ENCODE measurements at places on chromosomes 11 and 22.

DNA sequence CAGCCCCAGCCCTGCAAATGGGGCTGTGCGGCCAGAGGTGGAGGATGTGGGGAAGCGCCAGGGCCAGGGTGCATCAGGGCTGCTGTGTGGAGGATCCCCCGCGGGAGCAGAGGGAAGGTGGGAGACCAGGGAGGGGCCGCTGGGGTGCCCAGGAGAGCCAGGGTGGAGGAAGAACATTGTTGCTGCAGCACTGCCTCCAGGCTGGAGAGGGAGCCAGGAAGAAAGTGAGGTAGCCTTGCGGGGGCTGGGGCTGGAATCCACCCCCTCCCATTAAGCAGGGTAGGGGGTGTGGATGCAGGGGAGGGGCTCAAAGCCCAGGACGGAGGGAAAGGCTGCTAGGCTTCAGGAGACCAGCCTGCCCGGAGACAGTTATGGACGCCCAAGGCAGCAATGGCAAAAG lies 15.0 kb downstream of the CABP7 start:
- DNase-seq, result no peak

- DNase-seq, result no peak
These were observed 74.9 kb downstream of the MORC2 start for GRCh38 chr22:30893434-30894370.

- DNase-seq, result no peak
These were observed 27.3 kb downstream of the INCENP start for GRCh38 chr11:62150887-62151736.

GRCh38 chr22:43636086-43636485 lies 176.0 kb downstream of the EFCAB6 start:
- DNase-seq, result no peak

- no peak for DNase-seq
These were observed 76.5 kb downstream of the C11orf91 start for GRCh38 chr11:33624083-33624482.

DNA sequence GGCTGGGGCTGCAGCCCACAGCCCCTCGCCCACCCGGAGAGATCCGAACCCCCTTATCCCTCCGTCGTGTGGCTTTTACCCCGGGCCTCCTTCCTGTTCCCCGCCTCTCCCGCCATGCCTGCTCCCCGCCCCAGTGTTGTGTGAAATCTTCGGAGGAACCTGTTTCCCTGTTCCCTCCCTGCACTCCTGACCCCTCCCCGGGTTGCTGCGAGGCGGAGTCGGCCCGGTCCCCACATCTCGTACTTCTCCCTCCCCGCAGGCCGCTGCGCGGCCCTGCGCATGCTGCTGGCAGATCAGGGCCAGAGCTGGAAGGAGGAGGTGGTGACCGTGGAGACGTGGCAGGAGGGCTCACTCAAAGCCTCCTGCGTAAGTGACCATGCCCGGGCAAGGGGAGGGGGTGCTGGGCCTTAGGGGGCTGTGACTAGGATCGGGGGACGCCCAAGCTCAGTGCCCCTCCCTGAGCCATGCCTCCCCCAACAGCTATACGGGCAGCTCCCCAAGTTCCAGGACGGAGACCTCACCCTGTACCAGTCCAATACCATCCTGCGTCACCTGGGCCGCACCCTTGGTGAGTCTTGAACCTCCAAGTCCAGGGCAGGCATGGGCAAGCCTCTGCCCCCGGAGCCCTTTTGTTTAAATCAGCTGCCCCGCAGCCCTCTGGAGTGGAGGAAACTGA lies 731 bp downstream of the GSTP1 start:
- peak; percentile 69 for DNase-seq

GRCh38 chr22:50251477-50252081 lies 514 bp upstream of the HDAC10 start:
- no peak for DNase-seq

- no peak for DNase-seq
These were observed 3.3 kb upstream of the MMP10 start for GRCh38 chr11:102783720-102784119.

DNA sequence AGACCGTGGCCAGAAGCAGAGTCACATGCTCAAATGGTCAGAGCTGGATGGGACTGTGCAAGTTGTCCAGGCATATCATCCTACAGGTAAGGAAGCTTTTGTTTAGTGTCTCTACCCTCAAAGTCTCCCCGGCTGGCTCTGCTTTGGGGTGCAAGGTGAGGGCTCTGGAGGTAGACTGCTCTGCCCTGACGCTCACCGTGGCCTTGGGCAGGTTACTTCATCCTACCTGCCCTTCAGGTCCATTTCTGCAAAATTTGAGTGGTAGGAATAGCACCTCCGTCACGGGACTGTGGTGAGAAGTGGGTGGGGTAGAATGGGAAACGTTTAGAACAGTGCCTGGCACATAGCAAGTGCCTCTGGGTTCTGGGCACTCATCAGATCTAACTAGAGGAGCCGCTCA lies 42.2 kb downstream of the NAT10 start:
- no peak for DNase-seq

DNA sequence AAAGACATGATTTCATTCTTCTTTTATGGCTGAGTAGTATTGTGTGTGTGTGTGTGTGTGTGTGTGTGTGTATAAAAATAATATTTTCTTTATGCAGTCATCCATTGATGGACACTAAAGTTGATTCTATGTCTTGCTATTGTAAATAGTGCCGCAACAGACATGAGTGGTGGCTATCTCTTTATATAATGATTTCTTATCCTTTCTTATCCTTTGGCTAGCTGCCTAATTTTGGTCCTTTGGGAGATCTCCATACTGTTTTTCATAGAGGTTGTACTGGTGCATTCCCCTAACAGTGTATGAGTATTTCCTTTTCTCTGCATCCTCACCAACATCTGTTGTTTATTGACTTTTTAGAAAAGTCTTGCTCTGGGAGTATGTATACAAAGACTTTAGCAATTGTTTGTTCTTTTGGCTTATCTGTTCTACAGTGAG lies 107.0 kb downstream of the STIM1 start:
- DNase-seq, result no peak

GRCh38 chr11:110323786-110324185 lies 27.4 kb upstream of the RDX start:
- no peak for DNase-seq

DNA sequence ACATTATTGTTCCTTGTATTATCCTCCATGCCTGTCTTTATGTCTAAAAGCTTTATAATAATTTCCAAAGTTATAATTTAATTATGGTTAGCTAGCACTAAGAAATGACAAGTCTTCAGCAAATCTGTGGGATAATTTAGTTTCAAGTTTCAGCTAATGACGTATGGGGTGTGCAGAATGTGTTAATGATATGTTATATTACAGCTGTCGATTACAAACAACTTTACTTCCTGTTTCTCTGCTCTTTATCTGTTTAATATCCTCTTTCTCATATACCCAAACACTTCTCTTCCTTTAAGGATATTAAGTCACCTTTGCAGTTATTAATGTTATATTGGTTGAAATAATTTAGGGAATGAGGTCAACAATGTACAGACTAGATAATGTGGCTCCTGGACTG lies 161.8 kb downstream of the CASP12 start:
- no peak for DNase-seq

GRCh38 chr11:69123593-69124545 lies 31.9 kb upstream of the SMIM38 start:
- peak; percentile 23 for DNase-seq

- no peak for DNase-seq
These were observed 92.3 kb upstream of the CD44 start for GRCh38 chr11:35046681-35047080.

- DNase-seq, result no peak
These were observed 551 bp downstream of the DBX1 start for GRCh38 chr11:20159466-20160381.

DNA sequence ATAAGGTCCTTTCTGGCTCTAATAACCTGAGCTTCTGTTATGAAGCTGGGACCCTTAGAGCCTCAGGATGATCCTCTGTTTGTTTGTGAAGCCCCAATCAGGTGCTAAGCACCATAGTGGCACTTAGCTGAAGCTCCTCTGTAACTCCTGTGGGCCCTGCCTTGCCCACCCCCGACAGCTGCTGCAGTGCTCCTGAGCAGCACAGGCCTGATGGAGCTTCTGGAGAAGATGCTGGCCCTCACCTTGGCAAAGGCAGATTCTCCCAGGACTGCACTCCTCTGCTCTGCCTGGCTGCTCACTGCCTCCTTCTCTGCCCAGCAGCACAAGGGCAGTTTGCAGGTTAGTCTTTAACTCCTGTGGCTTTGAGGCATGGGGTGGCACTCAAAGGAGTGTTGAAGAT lies 19.0 kb upstream of the CCDC134 start:
- DNase-seq, result no peak

- no peak for DNase-seq
These were observed 14.2 kb downstream of the SMPD1 start for GRCh38 chr11:6404342-6405051.

- DNase-seq, result no peak
These were observed 7.8 kb downstream of the OR8K5 start for GRCh38 chr11:56152333-56152732.

- DNase-seq, result no peak
These were observed 19.6 kb downstream of the CHID1 start for GRCh38 chr11:890794-891540.

DNA sequence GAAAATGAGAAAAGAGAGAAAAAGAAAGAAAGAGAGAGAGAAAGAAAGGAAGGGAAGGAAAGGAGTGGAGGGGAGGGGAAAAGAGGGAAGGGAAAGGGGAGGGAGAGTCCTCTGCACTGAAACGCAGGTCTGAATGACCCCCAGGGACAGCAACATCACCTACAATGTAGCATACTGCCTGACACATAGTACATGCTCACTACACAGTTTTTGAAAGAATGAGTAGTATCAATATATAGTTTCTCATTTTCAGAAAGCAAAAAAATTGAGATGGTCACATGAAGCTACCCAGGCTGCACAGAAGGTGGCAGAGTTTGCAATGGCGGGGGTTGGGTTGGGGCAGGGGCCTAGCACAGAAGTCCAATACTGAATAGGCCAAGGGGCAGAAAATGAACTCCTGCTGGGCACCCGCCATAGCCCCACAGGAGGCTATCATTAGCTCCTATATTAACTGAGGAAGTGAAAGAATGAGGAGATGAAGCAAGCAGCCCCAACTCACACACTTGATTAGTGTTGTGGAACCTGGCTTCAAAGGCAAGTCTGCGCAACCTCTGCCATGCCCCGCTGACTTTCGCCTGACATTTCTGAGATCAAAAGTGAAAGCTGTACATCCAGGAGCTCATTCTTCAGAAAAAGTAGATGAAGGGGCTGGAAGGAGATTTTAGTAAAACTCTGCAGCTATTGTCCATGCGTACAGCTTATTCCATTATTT lies 241.2 kb upstream of the SYN3 start:
- DNase-seq, result no peak

- DNase-seq, result no peak
These were observed 39.3 kb downstream of the SGSM1 start for GRCh38 chr22:24845041-24845898.

DNA sequence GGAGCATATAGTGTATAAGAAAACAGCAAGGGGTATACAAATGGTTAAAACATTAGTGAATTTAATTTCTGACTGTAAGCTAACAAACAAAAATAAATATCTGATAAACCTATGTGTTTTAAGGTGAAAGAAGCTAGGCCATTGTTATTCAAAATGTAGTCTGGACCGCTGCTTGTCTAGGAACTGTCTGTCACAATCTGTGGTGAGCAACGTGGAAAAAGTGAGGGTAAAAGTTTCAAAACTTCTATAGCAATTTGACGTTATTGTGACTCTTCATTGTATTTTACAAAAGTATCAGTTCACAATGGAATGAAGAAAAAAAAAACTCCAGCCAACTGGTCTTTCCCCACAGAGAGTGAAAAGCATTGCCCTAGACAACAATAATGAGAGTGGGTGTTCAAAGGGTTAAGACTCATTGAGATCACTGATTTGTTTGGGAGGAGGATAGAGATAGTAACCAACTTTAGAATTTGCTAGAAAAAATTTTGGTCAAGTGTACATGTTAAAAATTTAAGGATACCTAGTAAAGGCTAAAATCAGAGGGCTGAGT lies 79.1 kb downstream of the UVRAG start:
- DNase-seq, result no peak

DNA sequence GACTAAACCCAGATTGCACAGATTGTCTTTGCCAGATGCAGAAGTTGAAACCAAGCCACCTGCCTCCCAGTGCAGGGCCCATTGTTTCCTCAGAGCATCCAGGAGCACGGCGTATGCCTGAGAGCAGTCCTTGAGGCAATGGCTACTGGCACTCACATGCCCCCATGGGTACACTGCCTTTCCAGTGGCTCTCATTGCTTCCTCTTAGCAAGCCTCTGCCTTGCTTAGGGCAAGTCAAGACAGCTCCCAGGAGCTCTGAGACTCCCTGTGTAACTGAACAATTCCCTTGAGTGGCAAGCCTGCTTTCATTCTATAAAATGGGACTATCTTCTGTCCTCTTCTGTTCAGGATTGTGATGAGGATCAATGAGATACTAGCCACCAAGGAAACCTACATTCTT lies 4.1 kb downstream of the SYTL2 start:
- no peak for DNase-seq

DNA sequence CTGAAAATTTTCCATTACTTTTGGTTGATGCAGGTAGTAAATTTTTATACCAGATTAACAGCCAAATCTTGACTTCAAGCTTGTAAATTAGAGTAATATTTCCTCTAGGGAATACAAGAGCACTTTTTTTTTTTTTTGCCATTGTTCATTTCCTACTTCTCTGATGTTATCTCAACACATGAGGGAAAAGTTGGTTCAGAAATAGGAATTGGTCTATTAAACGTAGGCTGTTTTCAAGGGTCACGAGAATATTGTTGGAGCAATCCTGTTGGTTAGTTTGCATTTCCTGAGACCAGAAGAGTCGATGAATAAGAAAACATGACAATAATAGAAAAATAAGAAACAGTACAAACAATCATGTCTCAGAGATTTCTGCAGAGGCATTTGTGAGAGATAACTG lies 453.9 kb upstream of the CCDC179 start:
- DNase-seq, result no peak
